ENCODE measurements at places on chromosomes 1 and 21.

DNA sequence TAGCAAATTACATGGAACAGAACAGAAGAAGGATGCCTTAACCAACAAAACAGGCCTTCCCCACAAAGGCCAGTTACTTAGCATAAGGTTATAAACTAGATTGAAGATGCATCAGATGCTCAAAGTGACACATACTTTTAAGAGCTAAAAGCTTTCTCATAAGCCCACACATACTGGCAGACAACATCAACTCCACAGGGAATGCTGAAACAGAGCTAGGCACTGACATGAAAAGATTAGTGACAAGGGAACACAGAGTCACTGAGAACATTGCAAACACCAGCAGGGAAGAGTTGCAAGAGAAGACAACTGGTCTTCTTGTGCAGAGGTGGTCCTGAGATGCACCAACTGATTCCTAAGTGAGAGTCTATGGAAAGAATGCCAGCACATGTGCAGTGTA is 6.9 kb downstream of the TTC13 start:
- no peak for DNase-seq

DNA sequence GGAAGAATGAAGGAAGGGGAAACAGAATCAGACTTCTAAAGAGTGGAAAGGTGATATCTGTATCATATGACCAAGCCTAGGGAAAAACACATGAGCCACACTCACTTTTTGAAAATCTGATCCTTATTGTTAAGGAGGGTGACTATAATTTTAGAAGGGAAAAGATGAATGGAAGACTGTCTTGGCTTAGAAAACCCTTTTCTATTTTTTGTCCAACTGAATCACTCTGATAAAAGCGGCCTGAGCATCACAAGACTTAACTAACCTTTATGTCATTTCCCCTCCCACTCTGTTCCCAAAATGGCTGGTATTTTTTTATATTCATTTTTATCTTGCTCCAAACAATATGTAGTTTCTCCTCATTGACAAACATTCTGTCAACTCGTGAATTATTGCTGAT is 169.8 kb downstream of the C1orf21 start:
- DNase-seq: no peak

GRCh38 chr1:179448437-179449149 is 82.8 kb downstream of the AXDND1 start:
- DNase-seq: no peak

GRCh38 chr1:93629101-93630059 is 52.3 kb downstream of the BCAR3 start:
- DNase-seq: peak; percentile 35

GRCh38 chr1:26829184-26829911 is 2.9 kb downstream of the ZDHHC18 start:
- DNase-seq: no peak

DNA sequence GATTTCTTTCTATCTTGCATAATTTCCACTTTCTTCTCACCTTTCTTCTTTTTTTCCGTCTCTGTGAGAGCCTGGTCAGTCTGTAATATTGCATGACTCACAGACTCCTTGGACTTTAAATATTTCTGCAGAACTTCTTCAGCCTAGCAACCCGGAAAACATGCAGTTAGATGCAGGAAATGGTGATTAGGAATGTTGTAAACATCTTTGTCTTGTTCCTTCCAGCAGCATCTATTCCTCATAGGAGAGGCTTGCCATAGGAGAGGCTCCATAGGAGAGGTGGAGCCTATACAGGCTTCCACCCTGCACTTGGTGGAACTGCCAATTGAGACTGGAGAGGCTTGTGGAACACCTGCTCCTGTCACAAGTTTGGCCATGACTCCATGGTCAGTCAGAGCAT is 10.0 kb downstream of the GBP5 start:
- no peak for DNase-seq

GRCh38 chr1:200550367-200550766 is 70.2 kb downstream of the KIF14 start:
- DNase-seq: no peak

DNA sequence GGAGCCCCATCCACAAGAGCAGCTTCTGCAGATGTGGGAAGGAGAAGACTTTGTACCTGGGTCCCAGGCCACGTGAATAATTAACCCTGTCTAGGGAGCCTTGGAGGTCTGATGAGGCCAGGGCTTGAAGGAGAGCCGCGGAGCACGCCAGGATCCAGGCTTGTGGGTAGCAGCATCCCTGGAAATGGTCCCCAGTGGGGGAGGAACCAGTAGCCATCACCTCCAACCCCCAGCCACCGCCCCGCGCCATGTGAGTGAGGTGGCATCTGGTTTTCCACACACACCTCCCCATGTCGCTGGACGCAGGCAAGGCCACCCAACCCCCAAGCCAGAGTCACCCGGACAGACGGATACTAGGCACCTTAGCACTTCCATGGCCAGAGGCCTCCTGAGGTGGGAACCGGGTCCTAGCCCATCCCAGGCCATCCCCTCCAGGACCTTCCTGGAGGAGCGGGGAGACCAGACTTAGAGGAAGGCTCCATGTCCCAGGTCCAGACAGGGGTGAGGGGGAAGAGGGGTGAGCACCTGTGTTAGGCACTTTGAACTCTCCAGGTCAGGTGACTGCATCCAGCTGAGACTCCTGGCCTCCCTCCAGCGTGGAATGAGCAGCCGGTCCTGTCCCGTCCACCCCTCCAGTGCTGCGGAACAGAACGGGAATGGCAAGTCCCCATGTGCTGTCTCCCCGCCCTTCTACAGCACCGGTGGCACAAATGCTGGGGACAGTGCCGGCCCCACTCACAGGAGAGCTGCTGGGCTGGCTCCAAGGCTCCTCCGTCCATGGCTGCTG is 53.2 kb downstream of the RIPK4 start:
- DNase-seq: no peak

Measured in DMS 273 treated with DMSO at 0.1 percent for 48 hours (cell line).